ENCODE measurements at places on chromosomes 5 and 9. TPM values are rescaled to one million over a fixed set of nuclear protein-coding genes. Genes with fewer than 3 reads are reported as not detected.

The DELE1 gene
- 125 TPM for total RNA-seq

The FAM78A gene
- total RNA-seq: 47.3 TPM

The SECISBP2 gene
- 13.8 TPM for total RNA-seq

The MARVELD2 gene
- 0.96 TPM for total RNA-seq

The ARRDC3 gene
- 14.4 TPM for total RNA-seq

The GAS1 gene
- total RNA-seq: 11.0 TPM

The BTNL8 gene
- total RNA-seq: 0.58 TPM

The DMXL1 gene
- 22.3 TPM for total RNA-seq

The ANKRA2 gene
- 12.8 TPM for total RNA-seq

The ROR2 gene
- total RNA-seq: 0.74 TPM

The SPINK13 gene
- total RNA-seq: not detected

The CDHR2 gene
- 0.33 TPM for total RNA-seq

The GFPT2 gene
- total RNA-seq: 8.4 TPM

GRCh38 chr5:76908166-76908565 is 44.7 kb upstream of the CRHBP start:
- DNase-seq: no peak

DNA sequence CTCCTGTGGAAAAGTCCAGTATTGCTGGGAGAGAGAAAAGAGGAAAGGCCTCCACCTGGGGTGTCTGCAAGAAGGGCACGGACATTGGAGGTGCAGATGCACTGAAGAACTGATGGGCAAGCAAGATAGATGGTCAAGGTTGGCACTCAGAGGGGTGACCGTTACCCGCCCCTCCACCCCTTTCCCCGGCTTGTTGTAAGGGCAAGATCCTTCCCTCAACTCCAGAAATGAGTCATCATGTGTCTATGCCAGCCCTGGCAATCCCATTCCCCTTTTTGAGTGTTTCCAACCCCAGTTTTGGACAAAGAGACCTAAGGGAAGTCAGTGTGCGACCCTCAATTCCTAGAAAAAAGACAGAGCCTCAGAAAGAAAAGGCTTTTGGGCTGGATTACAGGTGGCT is 34.9 kb upstream of the ATP6V1G1 start:
- no peak for DNase-seq

DNA sequence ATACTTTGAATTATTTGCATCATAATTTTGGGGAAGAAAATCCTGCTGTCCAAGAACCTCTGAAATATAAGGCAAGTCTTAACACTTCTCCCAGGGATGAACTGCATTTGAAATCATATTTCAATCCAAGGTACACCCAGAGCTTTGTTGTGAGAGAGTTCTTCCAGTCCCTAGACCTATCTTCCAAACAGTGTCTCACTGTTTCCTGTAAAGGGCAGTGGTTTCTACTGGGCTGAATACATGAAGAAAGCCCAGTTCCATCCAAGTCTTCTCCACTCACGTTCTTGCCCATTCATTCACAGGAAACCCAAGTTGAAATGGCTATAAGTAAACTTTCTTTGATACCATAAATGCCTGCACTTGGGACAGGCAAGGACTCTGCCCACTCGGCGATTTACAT is 108.3 kb upstream of the LHFPL2 start:
- DNase-seq: no peak

DNA sequence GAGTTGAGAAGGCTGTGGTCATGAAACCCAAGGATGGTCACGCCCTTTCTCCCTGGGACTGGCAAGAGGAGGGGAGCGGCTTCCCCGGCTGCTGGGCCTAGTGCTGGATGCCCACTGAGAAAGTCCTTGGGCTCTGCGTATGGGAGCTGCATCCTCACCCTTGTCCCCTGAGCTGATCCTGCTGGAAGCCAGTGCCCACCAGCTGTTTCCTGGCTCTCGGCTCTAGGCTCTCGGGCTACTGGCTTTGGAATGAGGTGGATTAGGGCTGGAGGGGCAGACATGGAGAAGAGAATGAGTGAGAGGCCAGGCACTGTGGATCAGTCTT is 149.3 kb upstream of the PPP1R26 start:
- DNase-seq: no peak

DNA sequence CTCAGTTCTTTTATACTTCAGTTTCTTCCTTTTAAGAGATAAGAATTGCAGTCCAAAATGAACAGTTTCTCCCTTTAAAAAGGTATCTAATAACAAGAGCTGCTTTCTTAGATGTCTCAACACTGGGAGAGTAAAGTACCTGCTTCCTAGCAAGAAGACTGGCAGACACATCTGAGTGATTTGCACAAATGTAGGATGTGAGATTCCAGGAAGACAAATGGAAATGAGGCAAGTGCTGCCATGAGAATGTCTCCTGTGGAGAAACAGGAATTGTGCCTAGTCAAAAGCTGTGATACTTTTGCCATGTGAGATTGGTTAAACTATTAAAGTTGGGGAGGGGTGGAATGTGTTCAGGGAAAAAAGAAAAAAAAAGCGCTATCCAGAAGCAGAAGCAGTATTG is 159.1 kb downstream of the HTR1A start:
- DNase-seq: no peak

DNA sequence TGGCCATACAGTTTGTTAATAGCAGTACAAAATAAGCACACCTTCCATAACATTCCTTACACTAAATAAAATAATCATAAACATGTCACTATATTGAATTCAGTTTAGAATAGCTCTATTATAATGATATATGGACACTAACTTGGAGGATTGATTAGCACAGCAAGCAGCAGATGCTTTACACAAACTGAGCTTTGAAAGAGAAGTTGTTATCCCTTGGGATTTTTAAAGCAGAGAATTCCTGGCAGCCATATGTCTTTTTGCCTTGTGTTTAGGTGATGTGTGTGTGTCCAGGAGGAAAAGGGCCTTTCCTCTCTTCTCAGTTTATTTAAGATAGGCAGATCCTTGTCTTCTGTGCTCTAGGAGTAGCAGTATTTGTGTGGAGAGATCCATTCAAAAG is 232.2 kb upstream of the GRIN3A start:
- DNase-seq: no peak

DNA sequence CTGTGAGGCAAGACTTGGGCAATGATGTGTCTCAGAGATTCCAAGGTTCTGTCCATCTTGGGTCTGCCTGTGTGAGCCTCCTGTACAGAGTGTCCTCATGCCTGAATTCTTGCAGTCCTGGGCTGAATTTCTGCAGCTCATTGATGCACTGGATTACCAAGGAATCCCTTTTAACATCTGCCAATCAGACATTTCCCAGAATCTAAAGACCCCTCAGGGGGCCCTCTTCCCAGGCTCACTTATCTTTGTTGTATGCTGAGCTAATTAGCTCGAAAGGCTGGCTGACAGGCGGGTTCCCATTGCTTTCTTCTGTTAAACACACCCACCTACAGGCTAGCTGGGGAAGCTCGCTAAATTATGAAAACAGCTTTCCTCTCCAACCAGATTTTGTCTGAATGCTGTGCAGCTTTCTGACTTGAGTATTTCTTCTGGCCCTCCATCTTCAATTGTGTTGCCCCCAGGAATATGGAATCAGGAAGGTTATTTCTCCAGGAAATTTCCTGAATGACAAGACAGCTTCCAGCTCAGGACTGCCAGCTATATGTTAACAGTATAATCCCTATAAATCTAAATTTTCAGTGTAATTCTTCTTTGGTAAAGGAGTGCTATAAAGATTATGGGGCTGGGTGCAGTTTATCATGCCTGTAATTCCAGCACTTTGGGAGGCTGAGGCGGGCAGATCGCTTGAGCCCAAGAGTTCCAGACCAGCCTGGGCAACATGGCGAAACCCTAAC is at the start of gene LIX1:
LIX1 (minus strand) TSS at position 91 of the 734 bp plus-strand sequence; CDS start at position 56, 35 bp downstream.
- DNase-seq: no peak

DNA sequence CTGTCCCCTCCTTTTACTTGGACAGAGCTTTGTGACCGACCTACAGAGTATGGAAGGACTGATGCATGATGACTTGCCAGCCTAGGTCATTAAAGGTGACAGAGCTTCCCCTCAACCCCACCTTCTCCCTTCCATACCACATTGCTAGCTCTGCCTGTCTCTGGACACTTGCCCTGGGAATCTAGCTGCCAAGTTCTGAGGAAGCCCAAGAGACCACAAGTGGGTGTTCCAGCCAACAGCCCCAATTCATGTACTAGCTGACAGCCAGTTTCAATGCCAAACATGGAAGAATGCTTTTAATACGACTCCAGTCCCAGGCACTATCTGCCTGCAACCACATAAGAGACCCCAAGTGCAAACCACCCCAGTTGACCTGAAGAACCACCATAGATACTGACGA is 477.1 kb downstream of the SPOCK1 start:
- DNase-seq: peak; percentile 55

- DNase-seq: no peak
Observed at GRCh38 chr9:129250786-129251185, 72.7 kb upstream of the IER5L start.

- DNase-seq: no peak
Observed at GRCh38 chr5:20514145-20514544, 526.1 kb upstream of the CDH18 start.

DNA sequence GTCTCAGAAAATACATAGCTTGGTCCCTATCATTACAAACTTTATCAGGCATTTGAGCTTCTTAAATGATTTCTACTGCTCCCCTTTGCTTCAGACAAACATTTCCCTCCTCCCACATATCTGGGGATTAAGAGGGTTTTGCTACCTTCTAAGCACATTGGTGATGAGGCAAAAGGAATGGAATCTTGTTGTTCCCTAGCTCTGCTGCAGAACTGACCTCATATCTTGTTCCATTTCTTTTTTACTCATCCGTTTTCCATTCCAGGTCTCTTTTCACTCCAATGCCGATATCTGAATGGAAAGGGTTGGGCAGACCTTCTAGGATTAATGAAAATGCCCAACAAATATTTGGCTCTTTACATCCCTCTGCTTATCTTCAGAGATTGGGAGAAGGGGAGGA is 444.6 kb downstream of the ZNF608 start:
- DNase-seq: no peak

GRCh38 chr9:78806492-78807160 is 509.7 kb downstream of the PSAT1 start:
- DNase-seq: no peak

DNA sequence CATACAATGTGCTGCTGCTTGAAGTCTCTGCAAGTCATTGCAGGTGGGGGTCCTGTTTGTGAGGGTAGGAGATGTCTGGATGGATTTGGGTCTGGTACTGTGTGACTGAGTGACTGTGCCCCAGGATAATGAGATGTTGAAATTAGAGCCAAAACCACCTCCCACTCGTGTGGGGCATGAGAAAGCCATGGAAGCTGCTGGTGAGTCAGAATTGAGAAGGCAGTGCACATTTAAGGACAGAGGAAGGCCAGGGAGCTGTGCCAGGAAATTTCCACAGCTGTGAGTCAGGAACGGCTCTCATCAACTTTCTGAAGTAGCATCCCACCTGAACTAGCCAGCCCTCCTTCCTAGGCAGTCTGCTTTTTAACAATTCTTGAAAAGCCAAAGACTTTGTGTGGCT is 229.8 kb downstream of the DRD1 start:
- DNase-seq: no peak

GRCh38 chr9:13718086-13718485 is 438.6 kb upstream of the MPDZ start:
- no peak for DNase-seq

- no peak for DNase-seq
Observed at GRCh38 chr9:14218253-14218652, 95.7 kb downstream of the NFIB start.

DNA sequence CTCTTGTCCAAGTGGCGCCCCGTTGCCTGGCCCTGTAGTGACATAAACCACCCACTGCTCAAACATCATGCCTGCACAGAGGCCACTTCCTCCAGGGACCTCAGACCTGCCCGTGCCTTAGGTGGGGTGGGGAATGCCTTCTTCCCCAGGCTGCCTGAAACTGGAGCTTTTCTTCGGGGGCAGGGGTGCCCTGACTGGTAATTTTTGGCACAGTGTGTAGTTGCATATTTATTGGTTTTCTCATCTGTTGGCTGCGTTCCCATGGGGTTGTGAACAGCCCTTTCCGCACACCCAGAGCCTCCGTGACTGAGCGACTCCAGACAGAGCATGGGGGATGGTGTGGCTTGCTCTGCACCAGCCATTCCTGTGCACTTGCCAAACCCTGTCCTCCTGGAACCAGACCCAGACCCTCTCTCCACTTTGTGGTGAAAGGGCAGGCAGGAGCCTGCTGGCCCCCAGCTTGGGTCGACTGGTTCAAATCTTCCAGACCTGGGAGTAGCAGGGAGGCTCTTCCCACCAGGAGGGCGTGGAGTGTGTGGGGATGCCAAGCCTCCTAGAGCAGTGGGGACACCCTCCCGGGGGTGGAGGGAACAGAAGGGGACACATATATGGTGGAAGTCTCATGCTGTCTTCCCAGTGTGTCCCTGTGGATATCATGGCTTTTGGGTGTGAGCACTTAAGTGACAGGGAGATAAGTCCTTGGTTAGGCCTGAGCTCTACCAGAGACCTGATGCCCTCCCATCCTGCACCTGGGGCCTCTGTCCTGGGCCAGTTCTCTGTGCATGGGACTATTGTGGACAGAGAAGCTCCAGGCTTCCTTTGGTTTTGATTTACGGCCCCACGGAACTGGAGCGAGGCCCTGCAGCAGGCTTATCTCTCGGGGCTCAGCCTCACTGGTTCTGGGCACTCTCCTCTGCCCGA is 39.6 kb downstream of the WNK2 start:
- DNase-seq: no peak

GRCh38 chr9:35106343-35106730 is 3.4 kb upstream of the STOML2 start:
- DNase-seq: no peak

GRCh38 chr9:19922476-19923118 is 133.8 kb upstream of the SLC24A2 start:
- no peak for DNase-seq

GRCh38 chr5:179777909-179778308 is 15.9 kb upstream of the LTC4S start:
- DNase-seq: no peak

DNA sequence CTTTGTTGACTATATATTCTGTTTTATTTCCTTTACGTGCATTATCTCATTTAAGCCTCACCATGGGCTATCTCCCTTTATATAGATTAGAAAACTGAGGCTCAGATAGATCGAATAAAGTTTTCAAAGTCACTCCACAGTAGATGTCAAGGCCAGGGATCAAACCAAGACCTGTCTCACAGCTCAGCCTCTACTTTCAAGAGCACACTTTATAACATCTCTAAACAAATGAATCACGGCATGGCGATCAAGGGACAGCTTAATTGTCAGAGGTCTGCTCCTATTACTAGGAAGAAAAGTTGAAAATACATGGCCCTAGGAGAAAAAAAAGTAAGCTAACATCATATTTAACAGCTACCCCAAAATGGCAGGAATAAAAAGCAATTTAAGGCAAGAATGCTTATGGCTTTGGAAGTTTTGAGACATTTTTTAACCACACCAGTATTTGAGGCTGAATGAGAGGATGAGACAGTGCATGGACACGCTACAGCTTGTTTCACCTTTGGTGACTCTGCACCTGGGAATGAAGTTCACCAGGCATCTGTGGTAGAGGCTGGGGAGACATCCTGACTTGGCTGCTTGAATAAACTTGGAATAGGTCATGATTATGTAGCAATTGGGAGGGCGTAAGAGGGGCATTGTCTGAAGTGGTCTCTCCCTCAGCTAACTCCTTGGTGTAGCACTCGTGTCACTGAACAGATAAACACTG is 486.8 kb upstream of the WWC1 start:
- DNase-seq: no peak
